D341Med (cell line): ENCODE measurements at places on chromosomes 16 and 17.

GRCh38 chr16:81409016-81409556 lies 35.5 kb upstream of the CMIP start:
- DNase-seq, result peak; percentile 65

- DNase-seq, result no peak
These were observed 71.2 kb downstream of the PLD6 start for GRCh38 chr17:17134957-17135333.

GRCh38 chr17:79244665-79245064 lies 170.0 kb downstream of the ENGASE start:
- DNase-seq, result no peak

DNA sequence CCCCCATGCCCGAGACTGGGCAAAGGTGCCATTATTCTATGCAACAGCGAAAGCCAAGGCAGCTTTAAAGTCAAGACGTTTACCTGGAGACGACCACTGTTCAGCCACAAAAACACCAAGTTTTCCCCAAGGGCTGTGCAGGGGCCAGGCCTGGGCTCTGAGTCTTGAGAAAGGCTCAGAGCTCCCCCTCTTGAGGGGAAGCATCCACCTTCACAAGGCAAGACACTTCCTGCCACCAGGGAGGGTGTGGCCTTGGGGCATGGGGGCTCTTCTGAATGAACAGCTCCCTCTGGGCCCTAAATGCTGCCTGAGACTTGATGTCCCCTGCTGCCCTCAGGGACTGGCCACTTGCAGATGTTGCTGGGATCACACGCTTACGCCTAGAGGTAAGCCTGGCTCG lies 26.5 kb downstream of the PDIA2 start:
- DNase-seq, result no peak

DNA sequence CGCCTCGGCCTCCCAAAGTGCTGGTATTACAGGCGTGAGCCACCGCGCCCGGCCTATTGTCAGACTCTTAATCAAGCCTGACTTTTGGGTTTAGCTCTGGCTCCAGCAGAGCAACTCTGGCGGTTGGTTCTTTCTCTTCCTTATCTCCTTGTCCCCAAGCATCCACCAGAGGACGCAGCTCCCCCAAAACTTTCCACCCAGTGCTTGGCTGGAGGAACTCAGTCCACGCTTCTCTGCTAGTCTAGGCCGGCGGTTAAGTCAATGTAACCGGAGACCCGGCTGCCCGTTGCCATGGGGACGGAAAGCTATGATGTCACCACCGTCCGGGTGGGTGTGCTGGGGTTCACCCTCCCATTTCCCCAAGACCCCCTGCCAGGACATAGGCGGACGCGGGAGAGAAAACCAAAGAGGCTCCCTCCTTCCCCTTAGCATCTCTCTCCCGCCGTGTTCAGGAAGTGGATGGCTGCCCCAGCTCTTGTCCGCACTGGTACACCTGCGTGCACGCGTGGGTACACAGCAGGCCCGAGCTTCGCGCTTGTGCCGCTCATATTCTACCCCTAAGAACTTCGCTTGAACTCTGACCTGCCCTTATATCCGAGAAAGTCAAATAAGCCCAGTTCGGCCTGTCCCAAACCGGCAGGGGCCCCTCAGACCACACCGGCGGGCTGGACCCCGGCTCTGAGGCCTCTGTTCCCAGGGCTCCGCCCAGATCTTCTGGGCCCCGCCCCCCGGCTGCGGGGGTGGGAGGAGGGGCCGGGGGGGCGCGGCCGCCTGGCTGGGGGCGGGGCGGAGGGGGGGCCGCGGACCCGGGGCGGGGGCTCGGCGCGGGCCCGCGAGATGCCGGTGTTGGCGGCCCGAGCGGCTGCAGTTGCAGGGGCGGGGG lies at the start of gene RND2:
TSS of gene RND2 (plus strand) at position 825 of the 883 bp plus-strand sequence. CDS start 117 bp downstream, outside the sequence.
- DNase-seq, result peak; percentile 91

DNA sequence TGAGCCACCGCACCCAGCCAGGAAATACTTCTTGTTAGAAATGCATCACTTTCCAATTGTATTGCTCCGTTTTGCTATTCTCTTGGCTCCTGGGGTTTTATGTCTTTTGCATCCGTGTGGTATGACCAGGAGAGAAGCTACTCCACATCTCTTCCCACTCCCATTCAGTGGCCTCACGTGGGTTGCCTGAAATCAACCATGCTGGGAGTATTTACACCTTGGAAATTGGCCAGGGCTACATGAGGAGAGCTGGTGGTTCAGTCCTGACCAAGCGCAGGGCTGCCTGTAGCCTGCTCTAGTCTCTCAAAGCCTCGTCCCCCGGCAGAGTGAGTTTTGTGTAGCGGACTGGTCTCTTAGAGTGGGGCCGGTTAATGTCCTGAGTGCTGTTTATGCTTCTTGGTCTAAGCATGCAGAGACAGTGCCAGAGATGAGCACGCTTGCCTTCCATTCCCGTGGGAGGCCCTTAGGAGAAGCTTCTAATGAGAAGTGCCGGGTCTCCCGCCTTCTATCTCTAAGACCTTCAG lies 3.8 kb downstream of the WFDC1 start:
- no peak for DNase-seq

- no peak for DNase-seq
These were observed 15.6 kb downstream of the COL1A1 start for GRCh38 chr17:50185631-50186471.

DNA sequence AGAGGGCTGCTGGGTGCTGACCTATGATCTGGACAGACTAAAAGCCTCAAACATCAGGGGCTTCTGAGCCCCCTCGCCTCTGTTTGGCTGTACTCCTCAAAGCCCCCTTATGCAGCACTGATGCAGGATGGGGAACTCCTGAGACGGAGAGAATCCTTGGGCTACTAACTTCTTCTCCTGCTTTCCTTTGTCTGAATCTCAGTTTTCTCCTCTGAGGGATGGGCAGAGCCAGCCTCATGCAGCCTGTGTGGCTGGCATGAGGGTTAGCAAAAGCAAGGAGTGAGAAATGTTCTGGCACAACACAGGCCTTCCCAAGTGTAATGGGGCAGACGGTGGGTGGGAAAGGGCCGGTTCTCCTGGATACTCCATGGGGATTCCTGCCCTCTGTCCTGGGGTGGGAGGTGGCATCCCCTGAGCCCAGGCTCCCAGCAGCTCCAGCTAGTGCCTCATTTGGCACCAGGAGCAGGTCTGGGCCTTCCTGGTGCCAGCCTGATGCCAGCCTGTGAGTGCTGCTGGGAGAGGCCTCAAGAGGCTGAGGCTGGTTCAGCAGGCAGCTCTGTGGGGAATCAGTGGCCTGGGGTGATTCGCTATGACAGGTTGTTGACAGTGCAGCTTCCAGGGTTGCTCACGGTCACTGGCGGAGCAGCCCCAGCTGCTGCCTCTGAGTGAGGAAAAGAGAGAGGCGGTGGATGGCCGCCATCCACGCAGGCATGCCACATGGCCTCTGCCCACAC lies 4.0 kb upstream of the BRD7 start:
- DNase-seq, result no peak

DNA sequence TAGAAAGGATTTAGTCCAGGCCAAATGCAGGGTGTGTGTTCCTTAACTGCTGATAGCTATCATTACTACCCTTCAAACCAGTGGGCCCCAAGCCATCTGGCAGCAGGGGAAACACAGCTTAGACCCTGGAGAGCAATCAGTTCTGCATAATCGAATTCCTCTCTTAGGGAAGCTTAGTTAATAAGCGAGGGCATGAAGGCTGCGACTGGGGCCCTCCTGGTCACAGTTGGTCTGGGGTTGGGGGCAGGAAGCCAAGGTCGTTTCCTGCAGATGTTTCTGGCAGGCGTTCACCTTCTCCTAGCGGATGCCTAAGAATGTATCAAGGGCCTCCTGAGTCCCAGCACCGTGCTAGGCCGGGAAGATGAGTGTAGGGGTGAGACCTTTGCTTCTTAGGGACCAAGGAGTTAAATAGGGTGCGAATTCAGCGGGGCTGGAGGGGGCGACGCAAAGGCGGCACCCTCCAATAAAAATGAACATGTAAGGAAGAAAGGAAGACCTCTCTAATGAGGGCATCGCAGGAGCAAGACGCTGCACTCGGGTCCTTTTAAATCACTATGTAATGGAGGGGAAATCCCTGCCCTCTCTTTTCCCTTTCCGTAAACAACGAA lies 16.5 kb upstream of the EEF2K start:
- no peak for DNase-seq

- peak; percentile 10 for DNase-seq
These were observed 91.3 kb downstream of the NDE1 start for GRCh38 chr16:15741207-15741871.

GRCh38 chr17:3532106-3532858 lies 25.3 kb downstream of the TRPV3 start:
- DNase-seq, result no peak

- DNase-seq, result no peak
These were observed 30.1 kb downstream of the VPS35 start for GRCh38 chr16:46658925-46659324.

DNA sequence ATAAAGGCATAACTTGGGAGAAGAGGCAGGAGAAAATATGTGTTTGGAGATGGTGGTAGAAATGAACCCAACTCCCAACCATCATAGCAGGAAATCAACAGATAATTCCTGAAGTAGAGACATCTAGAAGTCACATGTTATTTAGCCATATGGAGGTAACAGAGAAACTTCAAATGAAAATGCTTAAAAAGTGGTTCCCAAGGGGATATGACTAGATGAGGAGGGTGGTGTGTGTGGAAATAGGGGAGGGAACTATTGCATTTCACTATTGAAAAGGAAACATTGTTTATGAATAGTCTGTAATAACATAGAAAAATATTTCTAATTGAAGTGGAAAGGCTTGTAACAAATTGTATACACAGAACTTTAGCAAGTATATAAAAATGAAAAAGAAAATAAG lies 412.0 kb downstream of the SHISA9 start:
- no peak for DNase-seq

GRCh38 chr16:48112600-48112999 lies 43.2 kb downstream of the ABCC12 start:
- no peak for DNase-seq

GRCh38 chr17:66451188-66452149 lies 149.1 kb downstream of the PRKCA start:
- DNase-seq, result peak; percentile 68

GRCh38 chr17:65723431-65724151 lies 162.1 kb upstream of the AXIN2 start:
- DNase-seq, result no peak

GRCh38 chr17:79830303-79830702 lies 8.9 kb downstream of the CBX4 start:
- DNase-seq, result no peak
